ENCODE measurements at places on chromosomes 12 and 14. TPM values are rescaled to one million over a fixed set of nuclear protein-coding genes. Genes with fewer than 3 reads are reported as not detected.
A peak's percentile ranks its signal among the peaks of the same experiment; 100 is the strongest.

Gene NUAK1
- 11.1 TPM for total RNA-seq

Gene MANSC4
- total RNA-seq: not detected

GRCh38 chr14:53192052-53192760 is 39.1 kb upstream of the DDHD1 start:
- no peak for DNase-seq

GRCh38 chr12:107058190-107058589 is 35.2 kb downstream of the CRY1 start:
- no peak for DNase-seq

DNA sequence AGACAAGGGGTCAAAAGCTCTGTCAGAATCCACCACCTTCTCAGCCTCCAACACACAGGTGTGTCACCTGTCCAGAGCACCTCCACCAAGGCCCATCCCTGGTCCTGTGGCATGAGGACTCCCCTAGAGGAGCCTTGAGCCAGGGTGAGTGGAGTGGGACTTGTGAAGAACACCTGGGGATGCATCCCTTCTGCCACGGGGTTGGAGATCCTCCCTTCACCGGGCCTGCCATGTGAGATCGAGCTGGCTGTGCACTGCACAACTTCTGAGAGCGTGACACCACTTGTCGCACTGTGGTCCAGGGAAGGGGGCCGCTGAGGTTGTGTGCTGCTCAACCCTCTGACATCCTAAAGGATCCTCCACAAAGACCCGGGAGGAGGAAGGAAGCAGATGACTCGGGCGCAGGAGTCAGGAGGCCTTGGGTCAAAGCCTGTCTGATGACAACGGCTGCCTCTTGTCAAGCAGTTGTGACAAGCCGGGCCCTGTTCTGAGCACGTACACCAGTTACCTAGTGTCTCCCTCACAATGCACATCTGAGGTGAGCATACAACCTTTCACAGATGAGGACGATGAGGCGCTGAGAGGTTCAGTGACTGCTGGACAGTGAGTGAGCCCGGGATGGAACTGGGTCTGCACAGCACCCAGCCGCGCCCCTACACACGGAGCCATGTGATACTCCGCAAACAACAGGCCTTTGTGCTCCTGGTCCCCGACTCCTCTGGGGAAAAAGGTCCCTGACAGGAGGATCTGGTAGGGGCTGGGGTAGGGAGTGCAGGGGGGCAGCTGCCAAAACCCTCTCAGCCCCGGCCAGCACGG is 35.6 kb downstream of the CHGA start:
- DNase-seq: no peak

GRCh38 chr12:1927051-1927680 is 8.7 kb upstream of the CACNA2D4 start:
- DNase-seq: no peak

DNA sequence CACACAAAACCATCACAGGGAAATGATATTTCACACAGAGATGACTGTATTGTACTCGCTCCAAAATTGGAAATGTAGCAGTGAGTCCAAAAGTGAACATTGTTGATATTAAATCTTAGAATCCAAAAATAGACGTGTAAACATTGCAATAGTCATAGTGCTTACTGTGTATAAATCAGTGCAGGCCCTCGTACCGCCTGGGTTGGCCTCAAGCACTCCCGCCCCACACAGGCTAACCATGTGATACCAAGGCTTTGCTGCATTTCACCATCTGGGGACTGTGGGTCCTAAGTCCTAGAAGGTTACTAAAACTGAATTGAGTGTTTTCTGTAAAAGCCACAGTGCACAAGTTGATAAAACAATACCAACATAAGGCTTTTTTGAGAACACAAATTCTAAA is 107.3 kb downstream of the PPP2R5E start:
- DNase-seq: peak; percentile 92

DNA sequence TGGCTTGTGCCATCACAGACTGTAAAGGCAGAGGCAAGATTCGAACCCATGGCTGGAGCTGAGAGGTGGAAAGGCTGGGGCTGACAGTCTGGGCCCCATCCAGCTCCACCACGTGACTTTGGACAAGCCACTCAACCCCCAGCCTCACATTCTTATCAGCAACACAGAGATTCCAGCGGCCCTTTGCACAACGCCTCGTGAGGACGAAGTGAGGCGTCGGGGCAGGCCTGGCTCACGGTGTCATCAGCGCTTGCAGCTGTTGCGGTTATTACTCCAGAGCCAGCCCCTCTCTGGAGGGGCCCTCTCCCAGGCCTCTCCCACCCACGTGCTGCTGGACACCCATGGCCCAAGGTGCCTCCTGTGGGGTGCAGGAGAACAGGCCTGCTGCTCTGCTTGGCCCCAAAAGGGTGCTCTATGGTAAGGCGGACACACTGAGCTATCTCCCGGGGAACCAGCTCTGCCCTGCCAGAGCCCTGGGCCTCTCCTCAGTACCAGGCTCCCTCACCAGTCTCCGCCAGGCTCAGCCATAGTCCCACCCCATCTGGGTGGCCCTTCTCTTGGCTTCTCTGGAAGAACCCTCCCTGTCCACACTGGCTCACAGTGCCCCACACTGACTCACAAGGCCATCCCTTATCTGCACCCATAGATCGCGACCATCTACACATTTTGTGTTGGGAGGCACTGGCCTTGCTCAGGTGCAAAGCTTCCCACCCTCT is 21.1 kb downstream of the CHGA start:
- no peak for DNase-seq

- no peak for DNase-seq
Observed at GRCh38 chr12:109589691-109590245, 16.2 kb downstream of the MVK start.

Measured in upper lobe of left lung (tissue), 6 donors.